CD4-positive, alpha-beta T cell treated with Interleukin-4 for 1 hour (primary cell): ENCODE measurements at places on chromosomes 3 and 15.

- no peak for DNase-seq
Observed at GRCh38 chr3:125051205-125051604, 4.6 kb downstream of the HEG1 start.

DNA sequence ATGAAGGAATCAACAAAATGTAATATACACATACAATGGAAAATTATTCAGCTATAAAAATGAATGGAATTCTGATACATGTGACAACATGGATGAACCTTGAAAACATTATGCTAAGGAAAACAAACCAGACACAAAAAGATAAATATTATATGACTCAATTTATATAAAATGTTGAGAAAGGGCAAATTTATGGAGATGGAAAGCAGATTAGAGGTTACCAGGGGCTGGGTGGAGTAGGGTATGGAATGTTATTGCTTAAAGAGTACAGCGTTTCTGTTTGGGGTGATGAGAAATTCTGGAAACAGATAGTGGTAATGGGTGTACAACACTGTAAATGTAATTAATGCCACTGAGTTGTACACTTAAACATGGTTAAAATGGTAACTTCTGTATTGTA lies 50.9 kb downstream of the EMC4 start:
- DNase-seq: no peak

GRCh38 chr15:93703092-93703739 lies 528.1 kb upstream of the MCTP2 start:
- no peak for DNase-seq

DNA sequence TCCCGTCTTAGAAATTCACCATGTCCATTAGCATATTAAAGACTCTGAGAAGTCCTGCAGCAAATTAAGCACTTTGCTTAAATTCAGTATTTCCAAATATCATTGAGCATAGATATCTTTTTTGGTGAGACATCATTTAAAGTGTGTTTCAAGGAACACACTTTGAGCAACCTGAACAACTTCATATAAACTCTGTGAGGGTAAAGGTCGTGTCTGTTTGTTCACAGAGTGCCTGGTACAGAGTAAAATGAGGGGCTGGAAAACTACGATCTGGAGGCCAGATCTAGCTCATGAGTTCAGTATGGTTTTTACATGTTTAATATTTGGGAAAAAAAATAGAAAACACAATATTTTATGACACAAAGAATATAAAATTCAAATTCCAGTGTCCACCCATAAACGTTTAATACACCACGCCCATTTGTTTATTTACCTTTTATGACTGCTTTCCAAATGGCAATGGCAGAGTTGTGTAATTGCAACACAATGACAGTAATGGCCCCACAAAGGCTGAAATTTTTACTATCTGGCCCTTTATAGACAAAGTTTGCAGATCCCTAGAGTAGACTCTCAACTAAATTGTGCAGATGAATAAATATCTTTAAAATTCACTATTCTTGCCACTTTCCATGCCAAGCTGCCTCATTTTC lies 67.4 kb downstream of the SNTN start:
- DNase-seq: no peak

DNA sequence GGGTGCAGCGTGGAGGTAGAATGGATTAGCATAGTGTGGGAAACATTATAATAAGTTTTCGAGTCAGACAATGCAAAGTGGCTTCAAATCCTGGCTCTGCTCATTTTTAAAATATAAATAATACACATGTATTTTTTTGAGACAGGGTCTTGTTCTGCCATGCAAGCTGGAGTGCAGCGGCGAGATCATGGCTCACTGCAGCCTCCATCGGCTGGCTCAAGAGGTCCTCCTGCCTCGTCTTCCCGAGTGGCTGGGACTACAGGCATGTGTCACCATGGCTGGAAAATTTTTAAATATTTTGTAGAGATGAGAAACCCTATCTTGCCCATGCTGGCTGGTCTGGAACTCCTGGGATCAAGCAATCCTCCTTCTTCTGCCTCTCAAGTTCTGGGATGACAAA lies 194.9 kb downstream of the ROBO1 start:
- DNase-seq: no peak

DNA sequence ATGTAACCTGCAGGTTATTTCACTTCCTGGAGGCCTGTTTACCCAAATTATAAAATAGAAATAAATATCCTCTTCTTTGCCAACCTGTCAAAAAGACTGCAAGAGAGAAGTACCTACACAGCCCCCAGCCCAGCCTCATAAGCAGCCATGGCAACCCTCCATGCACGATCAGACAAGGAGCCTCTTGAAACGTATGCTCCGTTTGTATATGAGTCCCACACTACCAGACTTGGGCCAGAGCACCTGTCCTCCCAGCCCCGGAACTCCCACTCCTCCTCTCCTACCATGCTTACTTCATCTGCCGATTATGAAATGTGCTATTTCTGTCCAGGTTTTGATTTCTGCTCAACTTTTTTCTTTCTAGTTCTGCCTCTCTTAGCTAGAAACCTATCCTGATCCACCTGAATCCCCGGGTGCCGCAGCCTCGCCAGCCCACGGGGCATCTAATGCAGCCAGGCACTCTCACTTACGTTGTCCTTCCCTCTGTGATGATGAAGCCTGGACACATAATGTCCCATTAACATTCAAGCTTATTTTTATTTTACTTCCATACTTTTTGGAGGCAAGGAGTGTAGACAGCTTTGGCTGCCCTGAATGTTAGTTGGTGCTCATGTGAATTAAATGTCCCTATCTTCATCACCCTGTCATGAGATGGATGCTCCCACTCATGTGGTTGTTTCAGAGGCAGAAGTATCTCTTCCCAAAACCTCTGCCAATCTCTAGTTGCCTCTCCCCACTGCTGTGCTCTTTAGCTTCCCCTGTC lies 73.8 kb downstream of the MB21D2 start:
- DNase-seq: no peak

DNA sequence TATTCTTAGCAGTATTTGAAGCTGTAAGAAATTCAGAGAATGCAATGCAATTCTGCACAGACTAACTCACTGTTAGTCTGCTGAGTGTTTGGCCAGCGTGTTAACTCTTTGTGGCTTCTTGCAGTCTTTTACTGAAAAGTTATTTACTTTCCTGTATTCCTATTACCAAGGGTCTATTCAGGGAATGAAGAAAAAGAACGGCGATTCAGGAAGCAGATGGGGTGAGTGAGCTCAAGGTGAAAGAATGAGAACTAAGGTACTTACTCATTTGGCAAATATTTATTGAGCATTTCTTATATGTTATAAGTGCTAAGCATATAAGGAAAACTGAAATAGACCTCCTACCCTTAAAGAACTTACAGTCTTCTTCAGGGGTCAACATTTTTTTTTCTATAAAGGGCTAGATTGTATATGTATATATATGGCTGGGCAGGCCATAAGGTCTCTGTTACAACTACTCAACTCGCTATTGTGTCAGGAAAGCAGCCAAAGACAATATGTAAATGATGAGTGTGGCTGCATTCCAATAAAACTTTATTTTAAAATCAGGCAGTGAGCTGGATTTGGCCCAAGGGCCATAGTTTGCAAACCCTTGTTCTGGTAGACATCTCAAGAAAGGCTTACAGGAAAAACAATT lies 271.9 kb upstream of the GADL1 start:
- DNase-seq: no peak

DNA sequence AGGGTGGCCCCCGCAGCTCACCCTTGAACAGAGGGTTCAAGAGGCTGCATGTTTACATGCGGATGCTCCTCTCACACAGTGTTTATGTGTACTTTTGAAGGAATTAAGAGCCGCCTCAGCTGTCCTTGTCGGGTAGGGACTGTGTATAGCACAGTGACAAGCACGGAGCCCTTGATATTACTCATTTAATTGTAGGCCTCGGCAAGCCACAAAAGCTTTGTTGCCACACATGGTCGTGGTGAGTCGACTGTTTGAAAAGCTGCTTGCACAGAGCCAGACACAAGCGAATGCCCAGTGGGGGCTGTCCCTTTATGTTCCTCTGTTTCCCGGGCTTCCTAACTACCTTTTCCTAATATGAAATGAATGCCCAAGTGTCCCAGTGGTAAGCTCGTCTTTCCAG lies 4.5 kb downstream of the ESYT3 start:
- no peak for DNase-seq

- no peak for DNase-seq
Observed at GRCh38 chr15:82950295-82950694, 2.2 kb downstream of the HOMER2 start.

- no peak for DNase-seq
Observed at GRCh38 chr3:115999613-116000012, 376.3 kb downstream of the GAP43 start.

DNA sequence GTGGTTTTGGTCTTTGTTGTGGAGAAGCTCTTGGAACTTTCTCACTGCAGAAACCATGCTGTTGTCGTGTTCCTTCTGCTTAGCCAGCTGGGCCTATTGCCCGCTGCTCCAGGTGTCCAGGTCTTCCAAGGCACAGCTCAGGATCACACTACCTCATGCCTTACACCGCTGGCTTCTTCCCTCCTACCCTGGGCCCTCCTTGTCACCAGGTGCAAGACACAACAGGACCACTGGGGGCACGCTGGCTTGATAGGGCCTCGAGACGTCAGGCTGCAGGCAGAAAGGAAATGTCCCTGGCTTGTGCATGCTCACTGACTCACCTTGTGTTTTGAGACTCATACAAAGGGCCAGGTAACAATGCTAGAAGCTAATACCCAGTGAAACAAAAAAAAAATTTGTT lies 32.3 kb downstream of the PAQR9 start:
- no peak for DNase-seq
